Coronary artery (tissue), 2 donors: ENCODE measurements at places on chromosomes 12 and 14.

GRCh38 chr12:73445658-73446324 is 1091.8 kb upstream of the ATXN7L3B start:
- no peak for DNase-seq

DNA sequence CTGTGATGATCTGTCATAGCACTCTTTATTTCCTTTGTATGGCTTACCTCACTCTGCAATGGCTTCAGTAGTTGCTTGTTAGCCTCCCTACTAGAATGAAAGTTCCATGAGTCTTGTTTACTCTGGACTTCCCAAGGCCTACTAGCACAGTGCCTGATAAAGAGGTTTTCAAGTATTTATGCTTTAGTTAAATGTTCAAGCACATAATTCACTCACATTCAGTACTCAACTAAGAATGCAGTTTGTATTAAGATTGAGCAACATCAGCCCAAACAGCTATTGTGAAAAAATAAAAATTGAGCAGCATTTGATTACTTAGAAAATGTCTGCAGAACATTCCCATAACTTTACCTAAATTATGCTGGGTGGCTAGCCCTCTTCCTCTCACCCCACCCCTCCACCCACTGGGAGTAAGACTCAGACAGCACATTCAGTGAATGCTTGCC is 158.9 kb upstream of the AMIGO2 start:
- DNase-seq: no peak

DNA sequence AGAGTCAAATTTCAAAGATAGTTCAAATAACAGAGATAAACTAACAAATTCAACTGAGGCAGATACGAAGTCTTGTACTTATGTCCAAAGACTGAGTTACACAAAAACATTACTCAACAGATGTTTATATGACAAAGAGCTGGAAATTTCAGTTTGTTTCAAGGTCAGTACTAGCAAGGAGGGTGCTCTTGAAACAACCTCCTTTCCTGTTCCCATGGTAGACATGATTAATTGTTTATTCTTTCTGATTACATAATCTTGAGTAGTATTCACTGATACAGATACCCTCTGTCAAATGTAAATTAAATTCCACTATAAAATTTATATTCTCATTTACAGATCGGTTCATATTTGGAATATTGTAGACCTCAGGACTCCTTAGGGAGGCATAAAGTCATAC is 23.4 kb downstream of the TSPAN8 start:
- DNase-seq: no peak

GRCh38 chr14:101223561-101224162 is 320.1 kb upstream of the RTL1 start:
- no peak for DNase-seq

- DNase-seq: no peak
Observed at GRCh38 chr12:122199484-122200355, 3.8 kb upstream of the B3GNT4 start.

DNA sequence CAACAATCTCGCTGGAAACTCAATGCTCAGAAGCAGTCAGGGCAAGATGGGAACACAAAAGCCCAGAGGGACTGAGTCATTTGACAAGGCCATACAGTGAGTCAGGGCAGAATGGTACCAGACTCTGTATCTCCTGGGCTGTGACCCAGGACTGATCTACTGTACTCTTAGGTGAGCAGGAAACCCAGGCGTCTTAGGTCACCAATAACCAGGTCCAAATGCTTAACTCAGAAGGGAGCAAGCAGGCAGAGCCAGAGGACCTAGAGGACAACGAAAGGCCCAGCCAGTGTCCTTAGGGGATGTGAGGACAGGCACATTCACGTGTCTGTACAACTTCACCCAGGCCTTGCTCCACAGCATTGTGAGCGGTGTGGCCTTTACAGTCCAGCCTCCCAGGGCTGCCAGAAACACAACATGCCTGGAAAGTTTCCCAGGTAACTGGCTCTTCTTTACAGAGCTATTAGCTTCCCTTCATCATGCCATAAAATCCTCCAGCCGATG is 69.9 kb downstream of the ARL6IP4 start:
- DNase-seq: no peak

DNA sequence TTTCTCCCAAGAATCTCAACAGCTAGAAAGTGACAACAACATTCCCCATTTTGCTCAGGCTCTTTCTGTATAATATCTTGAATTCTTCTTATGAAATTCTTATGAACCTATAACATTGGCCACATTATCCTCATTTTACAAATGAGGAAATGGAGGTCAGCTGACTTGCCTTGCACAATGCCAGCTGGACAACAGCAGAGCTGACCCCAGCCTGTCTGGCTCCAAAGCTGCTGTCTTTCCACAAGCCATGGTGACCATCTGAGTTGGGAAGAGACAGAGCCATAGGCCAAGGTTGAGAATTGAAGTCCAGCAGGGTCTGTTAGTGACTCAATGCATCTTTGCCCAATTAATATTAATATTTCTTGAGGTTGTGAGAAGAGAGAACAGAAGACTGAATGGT is 87.3 kb downstream of the KSR2 start:
- DNase-seq: no peak
